ENCODE measurements at places on chromosomes 1 and 21. TPM values are rescaled to one million over a fixed set of nuclear protein-coding genes. Genes with fewer than 3 reads are reported as not detected.

- no peaks in the 10 kb centered on the region for H3K36me3 ChIP-seq
- no peaks in the 10 kb centered on the region for H3K4me1 ChIP-seq
- H3K27me3 ChIP-seq: no peaks in the 10 kb centered on the region
- no peak overlapping the region for H3K27ac ChIP-seq
These were observed 39.9 kb upstream of the KRTAP19-8 start for GRCh38 chr21:31078216-31078615.

- no peak for DNase-seq
- H3K27me3 ChIP-seq: no peaks in the 10 kb centered on the region
- H3K4me3 ChIP-seq: no peak overlapping the region
- peaks cover 68% of the 10 kb centered on the region for H3K36me3 ChIP-seq
- no peak overlapping the region for H3K27ac ChIP-seq
These were observed 42.1 kb downstream of the YARS1 start for GRCh38 chr1:32774950-32775634.

DNA sequence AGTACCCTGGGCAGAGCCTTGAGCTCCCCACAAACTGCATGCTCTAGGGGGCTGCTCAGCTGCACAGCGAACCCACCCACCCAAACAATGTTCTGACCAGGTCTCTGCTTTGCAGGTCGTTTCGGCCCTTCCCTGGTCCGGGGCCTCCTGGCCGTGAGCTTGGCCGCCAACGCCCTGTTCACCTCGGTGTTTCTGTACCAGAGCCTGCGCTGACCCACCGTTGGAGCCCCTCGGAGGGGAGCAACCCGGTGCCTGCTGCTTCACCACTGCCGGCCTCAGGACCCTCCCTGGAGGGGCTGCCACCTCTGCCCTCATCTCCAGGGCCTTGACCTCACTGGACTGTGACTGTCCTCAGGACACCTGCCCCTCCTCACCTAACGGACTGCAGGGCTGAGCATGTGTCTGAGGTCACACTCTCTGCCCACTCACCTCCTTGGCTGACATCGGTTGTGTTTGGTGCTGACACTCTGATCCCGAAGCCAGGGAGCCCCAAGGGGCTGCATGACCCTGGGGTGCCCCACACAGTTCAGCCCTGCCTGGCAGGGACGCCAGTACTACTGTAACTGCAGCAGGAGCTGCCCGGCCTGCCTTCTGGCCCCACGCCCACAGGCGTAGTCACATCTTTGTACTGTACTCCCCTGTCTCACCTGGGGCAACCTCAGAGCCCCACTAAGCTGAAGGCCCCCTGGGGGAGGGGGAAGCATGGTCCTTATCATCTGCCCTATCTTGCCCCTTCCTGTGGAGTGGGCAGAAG lies 24.3 kb downstream of the TMEM201 start:
- DNase-seq: no peak
- no peaks in the 10 kb centered on the region for H3K4me1 ChIP-seq
- H3K4me3 ChIP-seq: no peak overlapping the region
- peaks cover 38% of the 10 kb centered on the region for H3K36me3 ChIP-seq
- H3K27ac ChIP-seq: no peak overlapping the region
- H3K27me3 ChIP-seq: no peaks in the 10 kb centered on the region

The KIF2C gene
- 0.25 TPM for total RNA-seq

The AVPR1B gene
- total RNA-seq: not detected

Data from heart left ventricle (tissue), 16 donors.